Right lobe of liver (tissue), 6 donors: ENCODE measurements at places on chromosomes 2 and 18. TPM values are rescaled to one million over a fixed set of nuclear protein-coding genes. Genes with fewer than 3 reads are reported as not detected.

- H3K4me3 ChIP-seq, result peak overlapping the region; percentile 36
- H3K27me3 ChIP-seq, result no peaks in the 10 kb centered on the region
- peaks cover 37% of the 10 kb centered on the region for H3K4me1 ChIP-seq
- H3K27ac ChIP-seq, result peak overlapping the region; percentile 92
- peak; percentile 95 for DNase-seq
- H3K36me3 ChIP-seq, result no peaks in the 10 kb centered on the region
Observed at GRCh38 chr18:3623769-3624545, 174.0 kb downstream of the TGIF1 start.

DNA sequence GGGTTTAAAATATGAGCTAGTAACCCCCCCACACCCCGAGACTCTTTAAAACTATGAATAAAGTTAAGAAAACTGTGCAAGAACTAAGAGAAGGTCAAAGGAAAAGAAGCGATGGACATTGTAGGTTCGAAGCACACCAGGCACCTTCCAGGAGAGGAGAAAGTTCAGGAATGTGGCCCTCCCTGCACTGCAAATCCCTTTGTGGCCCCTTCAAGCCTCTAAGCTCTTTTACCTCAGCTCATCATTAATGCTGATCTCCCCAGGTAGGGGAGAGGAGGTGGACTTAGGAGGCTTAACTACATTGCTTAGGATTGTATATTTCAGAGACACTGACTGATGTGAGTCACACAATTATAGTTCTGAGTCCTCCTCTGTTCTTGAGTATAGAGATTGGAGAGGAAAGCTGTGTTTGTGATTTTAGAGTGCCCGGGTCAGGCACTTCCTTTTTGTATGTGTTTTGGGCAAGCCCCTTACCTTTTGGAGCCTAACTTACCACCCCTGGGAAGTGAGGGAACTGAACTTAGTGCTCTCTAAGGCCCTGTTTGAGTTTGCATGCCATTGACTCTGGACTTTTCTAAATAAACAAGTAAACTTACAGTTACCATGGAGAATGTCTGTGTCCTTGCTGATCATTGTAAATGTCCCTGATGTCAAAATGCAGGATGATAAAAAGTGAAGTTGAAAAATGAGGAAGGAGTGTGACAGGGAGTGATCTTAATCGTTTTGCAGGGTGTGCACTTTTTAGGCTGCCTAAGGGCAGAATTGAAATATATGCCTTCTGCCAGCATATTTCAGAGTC is 140.8 kb upstream of the ZEB2 start:
- no peak overlapping the region for H3K4me3 ChIP-seq
- H3K27ac ChIP-seq, result no peak overlapping the region
- H3K27me3 ChIP-seq, result no peaks in the 10 kb centered on the region
- H3K4me1 ChIP-seq, result no peaks in the 10 kb centered on the region

- H3K27me3 ChIP-seq, result no peaks in the 10 kb centered on the region
- H3K4me3 ChIP-seq, result no peak overlapping the region
- DNase-seq, result no peak
- H3K27ac ChIP-seq, result no peak overlapping the region
Observed at GRCh38 chr2:40668425-40668824, 216.5 kb upstream of the SLC8A1 start.

The UGT1A10 gene
- not detected for total RNA-seq

The ARHGAP15 gene
- 4.4 TPM for total RNA-seq
